ENCODE measurements at places on chromosomes 4 and X.

DNA sequence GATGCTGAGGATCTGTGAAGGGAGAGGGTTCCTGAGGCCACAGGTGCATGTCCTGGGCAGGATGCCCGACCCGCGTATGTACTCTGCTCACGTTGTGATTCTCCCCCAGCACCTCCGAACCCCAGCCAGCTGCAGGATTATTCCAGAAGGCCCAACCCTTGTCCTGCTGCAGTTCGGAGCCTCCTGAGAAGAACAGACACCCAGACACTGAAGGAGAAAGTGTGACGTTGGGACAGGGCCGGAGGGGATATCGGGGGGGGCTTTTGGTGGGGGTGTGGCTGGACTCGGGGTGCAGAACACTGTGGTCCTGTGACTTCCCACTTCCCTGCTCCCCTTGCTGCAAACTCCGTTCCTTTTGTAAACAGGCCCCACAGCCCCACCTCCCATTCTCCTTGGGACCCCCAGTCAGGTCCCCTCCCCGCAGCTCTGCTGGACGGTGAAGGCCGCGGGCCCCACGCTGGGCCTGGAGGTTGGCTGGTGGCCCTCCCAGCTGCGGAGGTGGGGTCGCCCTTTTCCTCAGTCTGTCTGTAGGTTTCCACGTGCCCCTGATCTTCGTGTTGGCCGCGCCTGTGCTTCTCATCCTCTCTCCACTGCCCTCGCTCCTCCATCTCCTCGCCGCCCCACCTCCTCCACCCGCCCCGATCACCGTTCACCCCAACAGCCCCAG lies 83.0 kb upstream of the ADRA2C start:
- no peak for DNase-seq

DNA sequence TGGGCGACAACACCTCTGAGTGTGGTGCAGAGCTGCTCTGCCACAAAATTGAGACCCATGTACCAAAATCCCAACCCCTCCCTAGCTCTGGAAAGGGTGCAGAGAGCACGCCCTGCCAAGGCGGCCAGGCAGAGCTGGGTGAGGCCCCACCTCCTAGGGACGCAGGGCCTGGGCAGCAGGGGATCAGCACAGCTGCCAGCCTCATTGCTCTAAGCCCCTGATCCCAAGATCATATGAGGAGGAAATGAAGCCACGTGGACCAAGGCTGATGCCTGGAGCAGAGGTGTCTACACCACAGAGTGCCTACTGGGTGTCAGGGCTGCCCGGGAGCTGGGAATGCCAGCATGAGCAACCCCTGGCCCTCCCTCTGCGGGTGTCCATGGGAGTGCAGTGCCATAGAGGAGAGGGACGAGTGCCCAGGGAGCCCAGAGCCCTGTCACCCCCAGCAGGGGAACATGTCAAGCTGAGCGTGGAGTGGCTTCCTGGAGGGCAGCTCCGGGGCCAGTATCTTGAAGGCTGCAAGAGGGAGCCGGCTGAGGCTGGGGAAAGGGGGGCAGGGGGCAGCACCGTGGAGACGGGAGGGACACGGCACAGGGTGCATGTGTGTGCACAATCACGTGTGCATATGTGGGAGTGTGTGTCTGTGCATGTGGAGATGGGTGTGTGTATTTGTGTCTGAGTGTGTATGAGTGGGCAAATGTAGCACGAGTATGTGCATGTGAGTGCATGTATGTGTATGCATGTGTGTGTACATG lies 63.9 kb upstream of the PSAPL1 start:
- no peak for DNase-seq

- DNase-seq = no peak
Observed at GRCh38 chr4:16757080-16757521, 141.3 kb downstream of the LDB2 start.

GRCh38 chrX:76220856-76221255 lies 48.0 kb downstream of the PBDC1 start:
- DNase-seq = no peak

DNA sequence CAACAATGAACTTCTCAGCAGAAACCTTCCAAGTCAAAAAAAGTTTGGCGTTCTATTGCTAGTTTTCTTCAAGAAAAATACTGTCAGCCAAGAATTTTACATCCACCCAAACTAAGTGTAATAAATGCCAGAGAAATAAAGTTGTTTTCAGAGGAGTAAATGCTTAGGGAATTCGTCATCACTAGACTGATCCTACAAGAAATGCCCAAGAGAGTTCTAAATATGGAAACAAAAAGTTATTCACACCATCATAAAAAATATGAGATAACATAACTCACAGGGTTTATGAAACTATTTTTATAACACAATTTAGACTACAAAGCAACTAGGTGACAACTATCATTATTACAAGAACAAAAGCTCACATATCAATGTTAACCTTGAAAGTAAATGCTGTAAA lies 259.5 kb upstream of the GABRA2 start:
- DNase-seq = no peak

DNA sequence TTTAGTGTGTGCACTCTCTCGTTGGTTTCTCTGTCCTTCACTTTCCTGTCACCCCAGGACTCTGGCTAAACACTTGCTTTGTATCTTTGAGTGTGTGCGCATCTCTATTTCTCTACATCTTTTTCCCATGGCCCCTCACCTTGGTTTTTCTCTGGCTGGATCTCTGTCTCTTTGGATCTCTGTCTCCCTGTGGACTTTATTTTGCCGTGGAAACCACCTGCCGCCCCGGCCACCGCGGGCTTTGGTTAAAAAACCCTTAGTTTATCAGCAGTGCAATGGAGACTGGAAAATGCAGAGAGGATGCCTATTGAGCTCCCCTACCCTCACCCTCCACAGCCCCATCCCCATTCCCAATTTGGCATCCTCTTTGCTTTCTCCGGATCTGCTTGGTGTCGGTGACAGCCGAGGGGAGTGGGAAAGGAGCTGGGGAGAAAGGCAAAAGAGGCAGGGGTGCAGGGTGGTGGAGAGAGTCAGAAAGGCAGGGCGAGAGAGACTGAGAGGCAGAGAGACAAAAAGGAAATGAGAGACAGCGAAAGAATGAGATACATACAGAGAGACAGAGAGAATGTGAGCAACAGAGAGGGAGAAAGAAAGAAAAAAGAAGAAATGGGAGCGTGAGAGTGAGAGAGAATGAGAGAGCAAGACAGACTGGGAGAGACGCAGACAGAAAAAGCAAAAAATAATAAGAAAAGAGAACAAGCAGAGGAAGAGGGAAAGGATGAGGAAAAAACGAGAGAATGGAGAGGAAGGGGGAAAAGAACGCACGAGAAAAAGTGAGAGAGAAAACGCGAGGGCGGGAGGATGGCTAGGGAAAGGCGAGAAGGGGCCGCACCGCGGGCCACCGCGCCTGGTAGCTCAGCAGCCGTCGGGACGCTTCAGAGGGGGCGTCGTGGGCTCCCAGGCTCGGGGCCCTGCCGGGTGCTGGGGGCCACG lies 688 bp downstream of the GPR101 start:
- DNase-seq = no peak

DNA sequence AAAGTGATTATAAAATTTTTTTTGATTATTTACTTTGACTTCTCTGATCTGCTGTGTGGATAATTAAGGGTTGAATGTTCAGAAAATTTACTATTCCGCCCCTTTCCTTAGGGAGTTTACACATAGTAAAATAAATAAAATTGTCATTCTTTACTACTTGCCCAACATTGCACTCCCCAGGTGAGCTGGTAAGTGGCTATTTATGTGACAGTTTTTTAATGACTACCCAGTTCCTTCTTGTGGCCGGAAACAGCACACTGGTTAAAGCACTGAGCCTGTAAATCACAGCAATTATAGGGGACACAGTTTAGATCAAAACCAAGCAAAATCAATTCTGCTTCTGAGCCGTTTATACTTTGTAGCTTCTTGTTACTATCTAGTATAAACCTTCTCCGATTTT lies 158.1 kb downstream of the FHIP1A start:
- no peak for DNase-seq

GRCh38 chr4:172352356-172352755 lies 539.2 kb downstream of the GALNTL6 start:
- DNase-seq = no peak

DNA sequence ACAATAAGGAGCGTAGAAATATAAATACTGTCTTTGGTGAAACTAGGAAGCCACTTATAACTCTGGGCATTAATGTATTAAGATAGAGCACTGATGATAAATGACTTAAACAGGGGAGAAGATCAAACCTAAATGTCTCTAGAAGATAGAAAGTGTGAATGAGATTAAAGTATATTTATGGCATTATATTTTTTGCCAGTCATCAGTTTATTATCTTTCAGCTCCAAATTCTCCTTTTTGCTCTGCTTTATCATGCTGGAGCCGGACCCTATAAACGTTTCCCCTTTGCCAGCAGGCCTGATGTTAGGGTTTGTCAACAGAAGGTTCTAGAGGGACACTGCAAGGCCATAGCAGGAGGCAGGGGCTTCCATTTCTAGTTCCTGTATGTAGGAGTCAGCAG lies 76.4 kb downstream of the TBC1D19 start:
- DNase-seq = no peak

- no peak for DNase-seq
Observed at GRCh38 chr4:187158003-187158402, 434.3 kb upstream of the FAT1 start.

DNA sequence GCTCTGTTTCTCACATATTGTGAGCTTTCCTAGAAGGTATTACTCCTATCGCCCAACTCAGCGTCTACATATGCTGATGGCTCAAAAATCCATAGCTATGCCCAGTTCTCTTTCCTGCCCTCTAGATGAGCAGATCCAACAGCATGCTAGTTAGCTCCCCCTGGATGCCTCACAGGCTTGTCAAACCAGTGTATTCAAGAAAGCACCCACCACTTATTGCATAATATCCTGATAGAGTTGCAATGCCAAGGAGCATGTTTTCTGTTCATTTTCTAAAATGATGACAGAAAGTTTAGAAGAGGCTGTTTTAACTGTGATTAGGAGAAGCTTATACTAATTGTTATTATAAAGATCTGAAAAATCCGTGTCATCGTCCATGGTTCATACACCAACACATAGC lies 1.9 kb upstream of the PACRGL start:
- no peak for DNase-seq

GRCh38 chr4:26141911-26142638 lies 178.7 kb upstream of the RBPJ start:
- DNase-seq = no peak

DNA sequence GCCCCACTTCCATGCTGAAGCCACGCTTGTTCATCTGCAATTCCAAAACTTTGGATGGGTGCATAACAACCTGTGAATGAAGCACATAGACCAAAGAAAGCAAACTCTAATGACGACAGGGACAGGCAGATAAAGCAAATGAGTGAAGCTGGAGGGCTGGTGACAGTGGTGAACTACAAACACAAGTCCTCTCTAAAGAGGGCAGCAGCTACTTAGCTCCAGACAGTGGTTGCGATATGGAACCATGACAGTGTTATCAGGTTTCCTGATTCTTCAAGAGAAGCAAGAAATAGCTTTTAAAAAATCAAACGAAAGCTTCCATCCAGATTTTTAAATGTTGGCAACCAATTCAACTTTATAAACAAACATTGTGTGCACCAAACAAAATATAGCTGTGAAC lies 23.8 kb downstream of the NOX1 start:
- DNase-seq = no peak

- DNase-seq = no peak
Observed at GRCh38 chrX:23817979-23818336, 35.0 kb downstream of the SAT1 start.

DNA sequence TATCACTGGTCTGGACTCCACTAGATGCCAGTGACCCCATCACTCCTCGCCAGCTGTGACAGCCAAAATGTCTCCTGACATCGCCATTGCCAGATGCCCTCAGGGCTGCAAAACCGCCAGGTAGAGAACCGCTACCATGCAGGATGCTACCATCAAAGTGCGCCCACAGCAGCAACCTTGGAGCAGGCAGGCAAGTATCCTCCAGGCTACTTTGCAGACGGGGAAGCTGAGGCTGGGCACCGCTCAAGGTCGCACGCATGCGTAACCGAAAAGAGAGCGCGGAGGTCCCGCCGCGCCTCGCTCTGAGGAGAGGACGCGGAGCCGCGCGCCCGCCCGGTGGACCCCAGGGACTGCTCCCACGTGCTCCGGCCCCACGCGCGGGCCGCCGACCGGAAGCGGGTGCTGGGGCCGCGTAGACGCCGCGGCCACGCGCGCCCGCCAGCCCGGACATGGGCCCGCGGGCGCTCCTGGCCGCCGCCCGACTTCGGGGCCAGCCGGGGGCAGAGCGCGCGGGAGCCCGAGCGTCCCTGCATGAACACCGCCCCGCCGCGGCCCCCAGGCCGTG lies at the start of gene STS:
Gene STS, plus strand, starts transcription at position 300 of the 565 bp plus-strand sequence. CDS start 105,488 bp downstream, outside the sequence.
- DNase-seq = peak; percentile 49

DNA sequence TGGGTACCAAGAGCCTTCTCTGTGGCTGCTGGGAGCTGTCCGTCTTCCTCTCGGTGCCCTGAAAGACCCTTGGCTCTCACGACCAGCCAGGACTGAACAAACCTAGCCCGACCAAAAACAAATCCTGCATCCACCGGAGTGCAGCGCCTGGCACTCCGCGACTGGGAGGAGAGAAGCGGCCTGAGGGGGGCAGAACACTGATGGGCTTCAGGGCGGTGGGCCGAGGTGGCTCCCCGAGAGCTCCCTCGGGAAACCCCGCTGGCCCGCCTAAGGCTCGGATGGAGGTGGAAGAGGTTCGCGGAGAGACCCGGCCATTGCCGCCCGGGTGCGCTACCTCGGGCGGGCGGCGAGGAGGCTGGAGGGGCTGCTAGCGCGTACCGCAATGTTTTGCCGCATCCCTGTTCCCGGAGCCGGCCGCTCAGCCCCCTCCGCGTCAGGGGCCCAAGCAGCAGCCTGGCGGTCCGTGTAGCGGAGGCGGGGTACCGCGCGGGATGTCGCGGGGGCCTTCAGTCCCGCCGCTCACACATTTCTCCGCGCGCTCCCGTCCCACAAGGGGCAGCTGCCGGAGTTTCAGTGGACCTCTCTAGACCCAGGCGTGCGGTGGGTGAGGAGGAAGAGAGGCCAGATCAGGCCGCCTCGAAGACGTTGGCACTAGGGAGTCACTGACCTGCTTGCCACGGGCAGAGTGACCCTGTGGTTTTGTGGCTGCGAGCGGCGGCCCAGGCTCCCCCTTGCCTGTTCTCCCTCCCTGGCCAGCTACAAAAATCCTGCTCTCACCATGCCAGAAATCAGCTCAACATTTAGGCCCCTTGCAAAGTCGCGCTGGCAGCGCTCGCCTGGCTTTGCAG lies 2.2 kb downstream of the SLITRK4 start:
- no peak for DNase-seq

DNA sequence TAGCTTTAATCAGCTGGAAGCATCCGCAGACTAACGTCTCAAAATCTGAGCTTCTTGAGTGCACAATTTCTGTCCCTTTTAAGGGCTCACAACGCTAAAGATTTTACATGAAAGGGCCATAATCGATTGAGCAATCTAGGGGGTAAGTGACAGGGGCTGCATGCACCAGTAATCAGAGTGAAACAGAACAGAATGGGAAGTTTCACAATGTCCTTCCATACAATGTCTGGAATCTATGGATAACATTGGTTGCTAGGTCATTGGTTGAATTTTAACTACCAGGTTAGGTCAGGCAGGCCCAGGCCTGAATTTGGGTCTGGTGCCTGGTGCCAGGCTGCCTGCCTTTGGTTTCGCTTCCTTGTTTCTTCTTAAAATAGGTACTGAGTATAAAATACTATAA lies 42.0 kb upstream of the MTMR8 start:
- DNase-seq = no peak

GRCh38 chr4:30903502-30904214 lies 183.5 kb downstream of the PCDH7 start:
- no peak for DNase-seq

- no peak for DNase-seq
Observed at GRCh38 chr4:39606747-39607146, 31.9 kb downstream of the SMIM14 start.

All from colonic mucosa (tissue), 4 donors.